Breast epithelium (tissue), 4 donors: ENCODE measurements at places on chromosomes 7 and 10. TPM values are rescaled to one million over a fixed set of nuclear protein-coding genes. Genes with fewer than 3 reads are reported as not detected.

GRCh38 chr7:132685277-132685676 is 109.0 kb upstream of the PLXNA4 start:
- H3K4me1 ChIP-seq, result no peaks in the 10 kb centered on the region
- no peak overlapping the region for H3K4me3 ChIP-seq
- DNase-seq, result no peak
- H3K27me3 ChIP-seq, result no peaks in the 10 kb centered on the region

Gene SPDYE2
- total RNA-seq, result not detected

Gene ITGA8
- total RNA-seq, result 2.0 TPM

DNA sequence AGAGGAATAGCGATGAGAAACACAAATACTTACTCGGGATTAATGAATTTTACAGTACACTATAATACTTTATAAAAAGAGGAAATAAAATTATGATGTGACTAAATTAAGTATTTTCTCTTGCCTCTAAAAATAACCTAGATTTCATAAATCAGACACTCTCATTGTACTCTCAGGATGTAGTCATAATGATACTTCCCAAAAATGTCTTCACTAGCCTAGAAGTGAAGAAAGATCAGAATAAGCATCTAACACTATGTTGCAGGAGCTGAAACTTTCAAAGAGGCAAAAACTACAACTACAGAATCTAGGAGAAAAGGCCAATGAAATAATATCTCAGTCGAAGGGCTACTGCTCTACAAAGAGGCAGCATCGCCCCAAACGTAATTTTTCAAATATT is 49.4 kb downstream of the DNAJC1 start:
- no peak for DNase-seq
- H3K27me3 ChIP-seq, result no peaks in the 10 kb centered on the region
- H3K27ac ChIP-seq, result no peak overlapping the region
- no peak overlapping the region for H3K4me3 ChIP-seq
- no peaks in the 10 kb centered on the region for H3K36me3 ChIP-seq

Gene NKX2-3
- total RNA-seq, result 0.15 TPM
